Mesothelial cell of epicardium (in vitro differentiated cells): ENCODE measurements at places on chromosomes 2 and 18. TPM values are rescaled to one million over a fixed set of nuclear protein-coding genes. Genes with fewer than 3 reads are reported as not detected.

DNA sequence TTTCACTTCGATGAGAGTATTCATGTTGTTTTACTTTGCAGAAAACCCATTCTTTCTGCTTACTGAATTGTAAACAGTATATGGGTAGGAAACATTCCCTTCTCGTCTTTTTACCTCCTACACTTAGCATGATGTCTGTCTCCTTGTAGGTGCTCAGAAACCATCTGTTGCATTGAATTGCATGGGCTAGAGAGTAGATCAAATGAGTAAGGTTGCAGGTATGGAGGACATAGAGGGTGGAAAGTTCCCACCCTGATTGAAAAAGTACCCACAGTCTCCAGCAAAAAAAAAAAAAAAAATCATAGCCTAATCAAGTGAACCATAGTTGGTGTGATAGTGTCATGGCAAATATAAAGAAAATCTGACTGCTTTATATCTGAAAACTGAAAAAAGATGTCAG lies 1.7 kb downstream of the CYTIP start:
- DNase-seq, result no peak

DNA sequence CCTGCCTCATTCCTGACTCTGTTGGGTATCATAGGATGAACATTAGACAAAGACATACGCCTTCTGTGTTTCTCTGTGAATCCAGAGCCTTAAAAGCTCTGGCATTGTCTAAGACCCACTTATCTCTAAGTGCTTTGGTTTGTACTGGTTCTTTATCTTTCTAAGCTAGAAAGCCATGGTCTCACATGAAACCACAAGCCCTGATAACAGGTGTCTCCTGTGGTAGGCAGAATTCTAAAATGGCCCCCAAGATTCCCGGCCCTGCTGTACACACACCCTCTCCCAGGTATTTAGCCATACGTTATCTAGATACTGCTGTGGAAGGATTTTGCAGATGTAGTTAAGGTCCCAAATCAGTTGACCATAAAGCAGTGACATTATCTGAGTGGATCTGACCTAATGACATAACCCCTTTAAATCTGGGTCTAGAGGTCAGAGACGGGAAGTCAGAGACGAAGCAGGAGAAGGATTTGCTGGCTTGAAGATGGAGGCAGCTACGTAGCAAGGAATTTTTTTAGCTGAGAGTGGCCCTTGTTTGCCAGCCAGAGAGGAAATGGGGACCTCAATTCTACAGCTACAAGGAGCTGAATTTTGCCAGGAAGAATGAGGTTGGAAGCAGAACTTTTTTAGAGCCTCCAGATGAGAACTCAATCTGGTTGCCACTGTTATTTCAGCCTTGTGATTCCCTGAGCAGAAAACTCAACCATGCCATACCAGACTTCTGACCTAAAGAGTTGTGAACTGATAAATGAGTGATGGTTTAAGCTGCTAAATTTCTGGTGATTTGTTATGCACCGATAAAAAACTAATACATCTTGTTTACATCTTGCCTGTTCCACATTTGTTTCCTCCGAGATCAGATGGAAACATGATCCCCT lies 186.7 kb downstream of the CAMKMT start:
- DNase-seq, result no peak

- DNase-seq, result no peak
These were observed 161.1 kb downstream of the CAMKMT start for GRCh38 chr2:44522846-44523245.

- no peak for DNase-seq
These were observed 68.5 kb downstream of the TMEM237 start for GRCh38 chr2:201574766-201575165.

GRCh38 chr18:40413160-40413559 lies 1541.9 kb upstream of the PIK3C3 start:
- DNase-seq, result no peak

- DNase-seq, result no peak
These were observed 119.5 kb downstream of the DAW1 start for GRCh38 chr2:227990937-227991336.

The DTYMK gene
- total RNA-seq, result 32.1 to 36.5 TPM (median 35.0 TPM) in 3 replicates

The GPR45 gene
- total RNA-seq, result not detected in 3 replicates
